Activated CD4-positive, alpha-beta T cell treated with anti-CD3 and anti-CD28 coated beads, Interleukin-2, amount 10 ng/mL, durations not matched to agents 7 days and 5 days (primary cell): ENCODE measurements at places on chromosomes 6 and 20. TPM values are rescaled to one million over a fixed set of nuclear protein-coding genes. Genes with fewer than 3 reads are reported as not detected.

DNA sequence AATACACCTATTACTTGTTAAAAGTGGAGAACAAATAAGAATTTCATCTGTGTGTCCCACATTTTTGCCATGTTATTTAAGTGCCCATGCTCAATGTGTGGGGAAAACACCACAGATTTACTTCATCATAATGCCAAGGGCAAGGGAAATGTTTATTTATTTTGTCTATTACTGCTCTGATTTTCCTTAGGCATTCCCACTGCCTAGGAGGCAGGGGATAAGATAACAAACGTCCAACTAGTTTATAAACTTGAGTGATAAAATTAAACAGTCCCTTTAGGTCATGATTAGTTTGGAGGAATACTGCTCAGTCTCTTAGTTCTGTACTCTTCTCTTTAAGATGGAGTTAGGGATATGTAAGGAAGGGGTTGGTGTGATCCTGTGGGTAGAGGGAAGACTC is 598.4 kb upstream of the MARCKS start:
- H3K4me1 ChIP-seq = no peaks in the 10 kb centered on the region
- H3K36me3 ChIP-seq = no peaks in the 10 kb centered on the region
- H3K27me3 ChIP-seq = no peaks in the 10 kb centered on the region
- no peak overlapping the region for H3K4me3 ChIP-seq

DNA sequence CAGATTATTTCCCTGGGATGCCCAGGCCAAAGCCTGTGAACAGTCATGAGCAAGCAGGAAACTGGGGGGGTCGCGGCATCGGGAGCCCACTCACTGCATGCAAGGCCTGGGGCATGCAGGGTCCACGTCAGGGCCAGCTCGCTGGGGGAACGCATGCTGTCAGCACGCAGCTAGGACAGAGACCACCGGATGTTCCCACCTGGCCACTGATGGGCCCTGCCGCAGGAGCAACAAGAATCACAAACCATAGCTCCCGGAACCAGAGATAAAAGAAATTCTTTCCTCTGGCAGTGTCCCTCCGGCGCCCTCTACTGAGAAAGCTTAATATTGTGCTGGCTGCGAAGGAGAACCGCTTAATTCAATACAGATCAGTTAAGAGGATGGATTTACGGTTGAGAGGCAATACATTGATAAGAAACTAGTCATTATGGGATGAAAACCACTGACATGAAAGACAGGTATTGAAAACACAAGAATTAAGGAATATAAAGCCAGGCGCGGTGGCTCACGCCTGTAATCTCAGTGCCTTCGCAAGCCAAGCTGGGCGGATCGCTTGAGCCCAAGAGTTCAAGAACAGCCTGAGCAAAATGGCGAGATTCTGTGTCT is 32.6 kb downstream of the C6orf15 start:
- H3K27ac ChIP-seq = no peak overlapping the region
- peaks cover 8% of the 10 kb centered on the region for H3K4me1 ChIP-seq
- peak; percentile 83 for DNase-seq
- H3K36me3 ChIP-seq = no peaks in the 10 kb centered on the region

DNA sequence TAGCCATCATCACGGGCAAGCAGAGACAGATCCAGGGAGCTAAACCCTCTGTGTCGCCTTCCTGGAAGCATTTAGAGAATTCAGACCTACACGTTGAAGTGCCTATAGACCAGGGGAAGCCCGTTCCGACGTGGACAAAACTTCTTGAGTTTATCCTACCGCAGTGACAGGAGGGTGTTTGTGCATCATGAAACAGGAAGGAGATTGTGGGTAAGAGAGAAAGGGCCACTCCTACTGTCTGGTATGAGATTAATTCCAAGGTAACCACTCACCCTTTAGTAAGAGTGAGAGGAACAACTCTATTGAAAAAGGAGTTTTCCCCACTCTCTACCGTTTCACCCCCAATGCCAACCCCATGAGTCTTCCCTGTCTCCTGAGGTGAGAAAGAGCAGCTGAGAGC is 133.7 kb downstream of the TFAP2C start:
- DNase-seq = no peak
- H3K27ac ChIP-seq = peak overlapping the region; percentile 38
- H3K4me1 ChIP-seq = no peaks in the 10 kb centered on the region

DNA sequence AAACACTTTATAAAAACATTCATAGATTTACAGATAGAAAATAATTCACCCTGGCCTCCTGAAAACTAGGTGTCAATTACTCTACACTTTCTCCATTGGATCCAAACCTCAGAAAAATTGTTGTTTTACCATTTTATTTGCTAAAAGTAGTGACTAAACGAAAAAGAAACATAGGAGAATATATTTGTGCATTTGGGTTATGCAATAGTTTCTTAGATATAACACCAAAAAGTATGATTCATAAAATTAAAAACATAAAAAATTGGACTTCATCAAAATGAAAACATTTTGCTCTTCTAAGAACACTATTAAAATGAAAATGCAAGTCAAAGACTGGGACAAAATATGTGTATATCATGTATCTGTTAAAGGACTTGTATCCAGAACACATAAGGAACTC is 671.3 kb downstream of the MAFB start:
- no peaks in the 10 kb centered on the region for H3K27me3 ChIP-seq
- no peaks in the 10 kb centered on the region for H3K4me1 ChIP-seq
- no peak overlapping the region for H3K4me3 ChIP-seq
- DNase-seq = no peak
- no peak overlapping the region for H3K27ac ChIP-seq

DNA sequence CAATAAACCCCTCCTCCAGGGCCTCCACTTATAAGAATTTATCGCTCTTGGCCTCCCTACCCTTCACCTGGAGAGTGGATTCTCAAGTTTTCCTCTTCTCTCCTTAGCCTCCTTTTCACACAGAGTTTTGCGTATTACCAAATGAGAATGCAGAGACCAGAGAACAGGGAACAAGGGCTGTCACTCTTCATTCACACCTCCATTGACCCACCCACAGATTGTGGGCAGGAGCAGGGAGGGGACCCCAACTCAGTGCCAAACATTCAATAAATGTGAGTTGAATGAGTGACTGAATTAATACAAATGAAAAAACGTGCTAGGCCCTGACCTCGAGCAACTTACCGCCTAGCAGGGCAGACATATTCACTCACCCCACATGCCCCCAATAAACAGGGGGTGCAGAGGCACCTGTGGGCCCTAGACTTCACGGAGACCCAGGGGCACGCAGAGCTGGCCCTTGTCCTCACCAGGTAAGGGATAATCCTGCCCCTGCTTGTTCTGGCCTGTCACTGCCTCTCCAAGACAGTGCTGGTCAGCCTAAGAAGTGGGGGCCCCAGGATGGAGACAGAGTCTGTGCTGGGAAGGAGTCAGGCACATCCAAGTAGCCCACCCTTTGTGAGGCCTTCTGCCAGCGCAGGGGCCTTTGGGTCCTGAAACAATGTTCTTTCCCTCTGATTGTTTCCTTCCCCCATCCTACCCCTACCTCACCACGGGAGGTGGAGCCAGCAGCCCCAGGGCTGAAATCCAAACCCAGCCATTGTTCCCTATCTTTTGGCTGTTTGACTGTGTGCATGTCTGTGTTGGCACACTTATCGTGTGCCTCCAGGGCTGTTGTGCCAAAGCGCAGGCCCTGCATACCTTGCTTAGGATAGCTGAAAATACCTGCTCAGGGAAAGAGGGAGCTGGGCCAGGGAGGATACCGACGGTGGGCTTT is 8.4 kb upstream of the TJAP1 start:
- H3K4me3 ChIP-seq = no peak overlapping the region
- peaks cover 17% of the 10 kb centered on the region for H3K27me3 ChIP-seq
- H3K4me1 ChIP-seq = no peaks in the 10 kb centered on the region
- H3K27ac ChIP-seq = no peak overlapping the region
- H3K36me3 ChIP-seq = no peaks in the 10 kb centered on the region

DNA sequence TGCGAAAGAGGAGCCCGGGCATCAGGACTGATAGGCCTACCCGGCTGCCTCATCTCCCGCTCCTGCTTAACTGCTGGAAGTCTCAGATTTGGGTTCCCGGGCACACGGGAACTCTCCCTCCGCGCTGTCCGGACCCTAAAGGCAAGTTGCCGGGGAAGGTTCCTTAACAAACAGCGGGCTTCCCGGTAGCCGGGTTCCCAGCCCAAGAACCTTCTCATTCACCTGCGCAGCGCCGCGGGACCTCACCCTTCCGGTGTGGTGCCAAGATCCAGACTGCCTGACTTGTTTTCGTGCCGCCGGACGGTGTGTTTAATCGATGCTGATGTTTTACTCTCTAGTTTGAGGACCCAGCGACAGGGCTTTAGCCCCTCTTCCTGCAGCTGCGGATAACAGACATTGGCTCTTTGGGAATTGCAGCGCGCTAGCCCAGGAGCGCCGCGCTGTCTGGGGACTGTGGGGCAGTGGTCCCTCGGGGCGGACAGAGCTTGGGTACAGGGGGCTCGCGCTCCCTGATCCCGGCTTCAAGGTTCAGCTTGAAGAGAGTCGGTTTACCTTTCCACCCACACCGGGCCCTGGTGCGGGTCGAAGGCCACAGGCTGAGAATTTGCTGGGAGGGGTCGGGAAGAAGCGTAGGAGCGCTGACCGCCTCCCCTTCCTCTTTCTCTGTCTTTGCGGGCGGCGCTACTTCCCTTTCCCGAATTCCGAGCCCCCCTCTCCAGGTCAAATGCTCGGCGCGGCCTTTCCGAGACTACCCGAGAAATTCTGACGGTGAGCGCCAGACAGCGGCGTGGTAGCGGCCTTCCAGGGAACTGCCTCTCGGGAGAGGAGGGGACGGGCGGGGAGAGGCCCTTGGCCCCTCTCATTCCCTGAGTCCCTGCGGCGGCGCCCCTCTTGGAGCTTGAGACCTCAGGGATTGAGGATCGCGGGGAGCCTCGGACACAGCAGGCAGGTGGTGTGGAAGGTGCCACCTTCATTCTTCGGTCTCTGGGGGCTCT is 17.2 kb downstream of the ABT1 start:
- peak overlapping the region; percentile 71 for H3K27ac ChIP-seq
- H3K4me1 ChIP-seq = peaks cover 9% of the 10 kb centered on the region
- H3K27me3 ChIP-seq = peaks cover 34% of the 10 kb centered on the region
- DNase-seq = peak; percentile 29

- no peak for DNase-seq
- no peaks in the 10 kb centered on the region for H3K27me3 ChIP-seq
- no peaks in the 10 kb centered on the region for H3K36me3 ChIP-seq
- no peak overlapping the region for H3K27ac ChIP-seq
Measured at GRCh38 chr6:154488802-154489437, 21.6 kb downstream of the CNKSR3 start.

DNA sequence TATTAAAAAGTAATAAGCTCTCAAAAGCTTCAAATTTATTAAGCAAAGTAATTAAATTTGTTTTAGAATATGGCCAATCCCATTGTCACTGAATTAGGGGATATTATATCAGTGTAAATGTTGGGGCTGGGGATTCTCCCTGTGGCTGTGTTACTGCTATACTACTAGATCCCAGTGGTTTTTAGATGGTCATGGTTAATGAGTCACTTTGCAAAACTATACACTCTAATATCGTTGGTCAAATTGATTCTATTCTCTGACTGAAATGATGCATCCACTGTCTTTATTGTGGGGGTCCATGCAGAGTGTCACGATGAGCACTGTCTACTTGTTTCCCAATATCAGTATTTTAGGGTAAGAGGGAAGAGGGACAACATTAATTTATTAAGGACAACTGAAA is 336.9 kb upstream of the PREP start:
- H3K27ac ChIP-seq = no peak overlapping the region
- peaks cover 29% of the 10 kb centered on the region for H3K4me1 ChIP-seq
- peaks cover 14% of the 10 kb centered on the region for H3K36me3 ChIP-seq
- H3K27me3 ChIP-seq = peaks cover 6% of the 10 kb centered on the region

DNA sequence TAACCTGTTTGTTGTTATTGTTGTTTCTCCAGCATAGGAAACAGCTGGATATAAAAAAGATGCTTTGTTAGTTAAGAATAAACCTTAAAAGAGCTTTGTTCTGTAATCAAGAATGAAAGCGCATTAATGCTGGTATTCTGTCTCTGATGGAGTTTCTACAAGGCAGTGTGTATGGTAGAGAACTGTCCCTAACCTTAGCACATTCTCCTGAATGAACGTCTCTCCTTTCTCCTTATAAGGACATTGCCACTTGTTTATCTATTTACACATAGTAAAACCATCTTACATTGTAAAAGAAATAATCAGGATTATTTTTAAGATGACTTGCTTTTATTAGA is 33.8 kb upstream of the LCA5 start:
- H3K27me3 ChIP-seq = no peaks in the 10 kb centered on the region
- H3K4me1 ChIP-seq = no peaks in the 10 kb centered on the region
- no peaks in the 10 kb centered on the region for H3K36me3 ChIP-seq
- H3K27ac ChIP-seq = no peak overlapping the region
- H3K4me3 ChIP-seq = peak overlapping the region; percentile 12

DNA sequence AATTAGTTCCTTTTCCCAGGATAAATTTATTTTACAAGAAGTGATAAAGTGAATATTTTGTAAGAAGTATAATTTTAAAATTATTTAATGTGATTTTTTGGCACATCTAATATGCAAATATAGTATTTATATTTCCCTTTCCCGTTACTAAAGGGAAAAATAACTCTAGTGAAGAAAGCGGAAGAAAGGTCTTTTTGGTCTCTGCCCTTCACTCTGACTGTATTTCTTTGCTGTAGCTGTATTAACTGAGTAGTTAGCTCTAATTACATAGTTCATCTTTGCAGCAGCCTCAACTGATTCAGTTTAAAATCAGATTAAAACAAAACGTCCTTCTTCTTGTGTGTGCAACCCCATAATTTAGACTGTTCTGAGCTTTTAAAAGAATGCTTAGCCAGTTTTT is 57.4 kb upstream of the RNF144B start:
- H3K4me1 ChIP-seq = peaks cover 9% of the 10 kb centered on the region
- H3K4me3 ChIP-seq = no peak overlapping the region
- H3K27ac ChIP-seq = no peak overlapping the region
- H3K27me3 ChIP-seq = peaks cover 10% of the 10 kb centered on the region
- no peaks in the 10 kb centered on the region for H3K36me3 ChIP-seq
- no peak for DNase-seq

The ZNF184 gene
- 16.8 TPM for total RNA-seq

The ZC2HC1B gene
- total RNA-seq = not detected

The SERINC3 gene
- total RNA-seq = 82.2 TPM

The AVP gene
- total RNA-seq = not detected

The NR2E1 gene
- not detected for total RNA-seq

The SH3BGRL2 gene
- total RNA-seq = 0.12 TPM

The BMP5 gene
- not detected for total RNA-seq
